Uterus (tissue), 4 donors: ENCODE measurements at places on chromosomes 3 and 15. TPM values are rescaled to one million over a fixed set of nuclear protein-coding genes. Genes with fewer than 3 reads are reported as not detected.

DNA sequence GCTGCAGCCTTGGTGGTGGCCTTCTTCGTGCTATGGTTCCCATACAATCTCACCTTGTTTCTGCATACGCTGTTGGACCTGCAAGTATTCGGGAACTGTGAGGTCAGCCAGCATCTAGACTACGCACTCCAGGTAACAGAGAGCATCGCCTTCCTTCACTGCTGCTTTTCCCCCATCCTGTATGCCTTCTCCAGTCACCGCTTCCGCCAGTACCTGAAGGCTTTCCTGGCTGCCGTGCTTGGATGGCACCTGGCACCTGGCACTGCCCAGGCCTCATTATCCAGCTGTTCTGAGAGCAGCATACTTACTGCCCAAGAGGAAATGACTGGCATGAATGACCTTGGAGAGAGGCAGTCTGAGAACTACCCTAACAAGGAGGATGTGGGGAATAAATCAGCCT, 10.4 kb downstream of the CYP8B1 start:
- H3K4me3 ChIP-seq = no peak overlapping the region
- H3K36me3 ChIP-seq = no peaks in the 10 kb centered on the region
- no peak for DNase-seq
- no peak overlapping the region for H3K27ac ChIP-seq
- no peaks in the 10 kb centered on the region for H3K27me3 ChIP-seq
- no peaks in the 10 kb centered on the region for H3K4me1 ChIP-seq

The CDV3 gene
- 45.3 TPM for total RNA-seq

The KLHL6 gene
- total RNA-seq = 1.4 TPM

DNA sequence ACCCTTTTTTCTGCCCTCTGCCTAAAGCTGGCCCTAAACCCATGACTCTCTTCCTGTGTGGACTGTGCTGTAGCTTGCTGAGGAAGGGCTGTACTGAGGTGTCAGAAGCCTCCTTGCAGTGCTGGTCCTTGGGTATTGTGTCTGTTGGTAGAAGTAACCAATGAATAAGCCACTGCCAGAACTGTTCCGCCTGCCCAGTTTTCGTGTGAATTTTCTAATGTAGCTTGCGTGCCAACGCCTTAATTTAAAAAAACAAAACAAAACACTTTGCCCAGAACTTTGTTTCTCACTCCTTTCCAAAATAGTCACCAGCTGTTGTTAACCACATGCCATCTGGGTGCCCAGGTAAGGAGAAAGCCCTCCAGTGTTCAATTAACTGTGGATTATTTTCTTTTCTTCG, 101.9 kb downstream of the KLHL25 start:
- H3K4me3 ChIP-seq = no peak overlapping the region
- no peaks in the 10 kb centered on the region for H3K36me3 ChIP-seq
- DNase-seq = no peak
- peaks cover 12% of the 10 kb centered on the region for H3K4me1 ChIP-seq
- H3K27me3 ChIP-seq = no peaks in the 10 kb centered on the region
